ENCODE measurements at places on chromosomes 2 and 18.

DNA sequence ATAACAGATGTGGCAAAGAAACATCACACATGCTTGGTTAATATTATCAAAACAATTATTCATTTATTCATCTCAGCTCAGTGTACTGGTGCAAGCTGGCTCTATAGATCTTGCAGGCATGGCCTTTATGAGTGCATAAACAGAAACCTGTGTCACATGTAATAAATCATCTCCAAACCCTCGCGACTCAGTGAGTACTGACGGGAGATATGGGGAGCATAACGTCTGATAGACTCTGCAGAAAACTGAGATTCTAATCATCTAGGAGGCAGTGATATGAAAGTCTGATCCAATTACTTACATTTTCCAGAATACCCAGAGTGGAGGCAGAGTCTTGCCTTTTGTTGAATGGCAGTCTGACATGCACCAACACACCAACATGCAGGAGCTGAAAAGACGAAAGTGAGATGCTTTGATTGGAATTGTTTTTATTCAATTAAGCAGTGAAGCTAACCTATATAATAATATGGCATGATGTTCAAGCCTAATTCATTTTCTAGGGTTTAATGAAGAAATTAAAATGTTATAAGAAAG lies 416.8 kb downstream of the RNF144A start:
- DNase-seq: no peak

DNA sequence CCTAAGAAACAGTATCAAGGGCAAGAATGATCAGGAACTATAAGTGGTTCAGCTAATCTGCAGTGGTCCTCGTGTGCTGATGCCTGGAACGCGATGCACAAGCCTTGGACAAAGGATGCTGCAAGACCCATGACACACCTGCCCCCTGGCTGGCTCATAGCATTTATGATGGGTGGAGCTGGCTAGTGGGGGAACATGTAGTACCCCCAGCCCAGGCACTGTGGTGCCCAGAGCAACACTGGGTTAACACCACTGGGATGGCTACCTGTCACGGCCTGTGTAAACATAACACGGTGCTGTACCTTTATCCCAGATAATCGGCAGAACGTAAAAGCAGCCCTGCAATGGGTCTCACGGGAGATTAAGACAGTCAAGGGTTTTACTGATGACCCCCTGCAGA lies 60.3 kb upstream of the PEX13 start:
- DNase-seq: no peak

- no peak for DNase-seq
Measured at GRCh38 chr2:15941481-15941850, 1.1 kb downstream of the MYCN start.

DNA sequence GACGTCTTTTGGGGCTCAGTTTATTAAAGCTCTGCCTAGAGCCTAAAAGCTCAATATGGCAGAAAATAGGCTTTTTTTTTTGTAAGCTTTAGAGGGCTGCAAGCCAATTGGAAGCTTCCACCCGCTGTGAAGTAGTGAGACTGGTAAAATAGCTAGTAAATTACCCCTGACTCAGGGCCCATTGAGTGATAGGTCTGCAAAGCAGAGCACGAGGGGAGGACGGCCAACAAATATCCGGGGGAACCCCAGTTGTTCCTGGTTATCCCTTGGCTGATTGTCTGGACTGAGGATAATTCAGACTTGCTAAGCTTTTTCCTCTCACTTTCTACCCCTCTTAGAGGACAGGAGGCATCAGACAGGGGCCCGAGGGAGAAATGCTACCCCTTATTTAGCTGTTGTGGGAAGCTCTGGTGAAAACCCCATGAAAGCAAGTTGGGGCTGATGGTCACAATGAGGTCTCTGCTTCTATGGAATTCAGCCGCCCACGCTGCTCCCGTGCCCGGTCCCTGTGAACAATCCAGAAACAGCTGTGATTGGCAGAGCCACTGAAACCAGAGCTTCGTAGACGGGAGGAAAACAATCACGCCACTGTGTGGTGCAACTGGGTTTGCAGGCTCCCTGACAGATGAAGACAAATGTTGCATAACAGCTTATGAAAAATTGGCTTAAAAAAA lies 141.9 kb upstream of the LGALSL start:
- peak; percentile 83 for DNase-seq

- no peak for DNase-seq
Measured at GRCh38 chr18:31195063-31195462, 32.4 kb upstream of the DSC1 start.
